Fibroblast of skin of left biceps (primary cell): ENCODE measurements at places on chromosomes 2 and 18.

DNA sequence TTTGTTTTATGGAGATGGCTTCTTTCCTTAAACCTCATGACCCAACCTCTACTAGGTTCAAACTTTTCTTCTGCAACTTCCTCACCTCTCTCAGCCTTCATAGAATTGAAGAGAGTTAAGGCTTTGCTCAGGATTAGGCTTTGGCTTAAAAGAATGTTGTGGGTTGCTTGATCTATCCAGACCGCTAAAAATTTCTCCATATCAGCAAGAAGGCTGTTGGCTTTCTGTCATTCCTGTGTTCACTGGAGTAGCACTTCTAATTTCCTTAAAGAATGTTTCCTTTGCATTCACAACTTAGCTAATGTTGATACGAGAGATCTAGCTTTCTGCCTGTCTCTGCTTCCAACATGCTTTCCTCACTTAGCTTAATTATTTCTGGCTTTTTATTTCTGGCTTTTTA lies 58.1 kb upstream of the KYNU start:
- DNase-seq = no peak

DNA sequence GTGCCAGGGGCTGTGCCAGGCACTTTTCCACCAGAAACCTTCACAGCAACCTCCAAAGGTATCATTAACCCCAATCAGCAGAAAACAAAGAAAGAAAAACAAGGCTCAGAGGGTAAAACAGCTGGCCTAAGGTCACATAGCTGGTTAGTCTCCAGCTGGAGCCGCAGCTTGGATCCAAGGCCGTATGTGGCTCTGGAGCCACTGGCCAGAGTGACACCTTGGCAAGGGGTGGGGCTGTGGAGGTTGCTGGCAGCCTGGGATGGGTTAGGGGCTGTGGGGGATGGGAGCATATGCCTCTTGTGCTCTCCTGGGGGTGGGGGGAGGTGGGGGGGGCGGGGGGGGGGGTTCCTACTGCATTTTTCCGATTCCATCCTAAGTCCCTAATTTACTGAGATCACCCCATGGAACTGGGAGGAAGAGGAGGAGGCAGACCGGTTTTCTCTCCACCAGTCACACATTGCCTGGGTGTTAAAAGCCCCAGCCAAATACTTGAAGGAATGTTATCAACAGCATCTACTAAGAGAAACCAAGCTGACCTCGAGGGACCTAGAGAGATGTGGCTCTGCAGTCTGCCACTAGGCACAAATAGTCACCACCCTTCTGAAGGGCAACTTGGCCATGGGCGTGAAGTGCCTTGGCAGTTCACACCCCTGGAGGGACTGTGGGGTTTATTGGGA lies 8.0 kb downstream of the HAAO start:
- no peak for DNase-seq

- no peak for DNase-seq
Observed at GRCh38 chr2:176821350-176821749, 391.2 kb upstream of the HNRNPA3 start.

- no peak for DNase-seq
Observed at GRCh38 chr2:31322371-31322770, 88.4 kb downstream of the EHD3 start.
